ENCODE measurements at places on chromosomes 4 and X. TPM values are rescaled to one million over a fixed set of nuclear protein-coding genes. Genes with fewer than 3 reads are reported as not detected.

The RTL3 gene
- total RNA-seq, result not detected

The GAGE12E gene
- not detected for total RNA-seq

The FGG gene
- total RNA-seq, result not detected

The TXK gene
- 135 TPM for total RNA-seq

The UBQLN2 gene
- 47.3 TPM for total RNA-seq

The NAP1L3 gene
- total RNA-seq, result 9.3 TPM

The RAB40A gene
- total RNA-seq, result not detected

The ASB12 gene
- 0.29 TPM for total RNA-seq

The GAB3 gene
- total RNA-seq, result 9.9 TPM

The TMEM150C gene
- total RNA-seq, result not detected

The TIGD4 gene
- 0.36 TPM for total RNA-seq

The PGAM4 gene
- total RNA-seq, result not detected

GRCh38 chr4:140296335-140297220, 76.9 kb upstream of the SCOC start:
- H3K4me3 ChIP-seq, result no peak overlapping the region
- no peak for DNase-seq
- no peaks in the 10 kb centered on the region for H3K36me3 ChIP-seq
- peaks cover 1% of the 10 kb centered on the region for H3K27me3 ChIP-seq

- no peak overlapping the region for H3K27ac ChIP-seq
- no peak overlapping the region for H3K4me3 ChIP-seq
- no peaks in the 10 kb centered on the region for H3K4me1 ChIP-seq
- no peak for DNase-seq
Observed at GRCh38 chrX:30786374-30786773, 102.7 kb downstream of the TAB3 start.

- H3K4me3 ChIP-seq, result no peak overlapping the region
- H3K4me1 ChIP-seq, result peaks cover 28% of the 10 kb centered on the region
- no peak overlapping the region for H3K27ac ChIP-seq
- no peaks in the 10 kb centered on the region for H3K27me3 ChIP-seq
Observed at GRCh38 chr4:8163026-8163425, 4.4 kb upstream of the ABLIM2 start.

- DNase-seq, result no peak
- no peaks in the 10 kb centered on the region for H3K27me3 ChIP-seq
- H3K4me1 ChIP-seq, result peaks cover 20% of the 10 kb centered on the region
- H3K4me3 ChIP-seq, result peak overlapping the region; percentile 90
Observed at GRCh38 chrX:119757646-119757978, 776 bp upstream of the SOWAHD start.

- peaks cover 3% of the 10 kb centered on the region for H3K36me3 ChIP-seq
- H3K4me1 ChIP-seq, result peaks cover 18% of the 10 kb centered on the region
- H3K27me3 ChIP-seq, result no peaks in the 10 kb centered on the region
- H3K4me3 ChIP-seq, result peak overlapping the region; percentile 98
Observed at GRCh38 chrX:48802089-48802904, 430 bp downstream of the HDAC6 start.

GRCh38 chrX:112849016-112849415, 8.4 kb upstream of the AMOT start:
- H3K4me3 ChIP-seq, result no peak overlapping the region
- no peaks in the 10 kb centered on the region for H3K36me3 ChIP-seq
- H3K27ac ChIP-seq, result no peak overlapping the region
- no peaks in the 10 kb centered on the region for H3K27me3 ChIP-seq

DNA sequence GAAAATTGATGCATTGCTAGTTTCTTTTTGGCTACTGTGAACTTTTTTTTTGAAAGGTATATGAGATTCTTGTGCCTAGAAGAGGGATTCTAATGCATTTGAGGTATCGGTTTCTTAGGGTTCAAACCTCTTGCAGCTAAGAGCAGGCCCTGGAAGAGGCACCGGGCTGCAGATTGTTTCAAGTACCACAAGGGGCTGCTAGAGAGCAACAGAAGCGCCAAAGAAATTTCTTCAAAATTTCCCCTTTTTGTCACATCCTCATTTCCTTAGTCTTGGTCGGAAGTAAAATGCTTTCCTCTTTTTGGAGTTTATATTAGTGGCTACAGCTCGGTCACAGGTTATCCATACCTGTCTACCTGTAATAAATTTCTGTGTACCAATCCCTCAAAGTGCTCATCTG, 89.8 kb downstream of the PDGFRA start:
- no peak overlapping the region for H3K4me3 ChIP-seq
- H3K4me1 ChIP-seq, result peaks cover 2% of the 10 kb centered on the region
- no peak for DNase-seq
- H3K36me3 ChIP-seq, result no peaks in the 10 kb centered on the region

GRCh38 chrX:110248578-110248977, 69.3 kb downstream of the AMMECR1 start:
- H3K27ac ChIP-seq, result no peak overlapping the region
- no peak overlapping the region for H3K4me3 ChIP-seq
- no peaks in the 10 kb centered on the region for H3K27me3 ChIP-seq
- H3K36me3 ChIP-seq, result no peaks in the 10 kb centered on the region
- peaks cover 38% of the 10 kb centered on the region for H3K4me1 ChIP-seq

DNA sequence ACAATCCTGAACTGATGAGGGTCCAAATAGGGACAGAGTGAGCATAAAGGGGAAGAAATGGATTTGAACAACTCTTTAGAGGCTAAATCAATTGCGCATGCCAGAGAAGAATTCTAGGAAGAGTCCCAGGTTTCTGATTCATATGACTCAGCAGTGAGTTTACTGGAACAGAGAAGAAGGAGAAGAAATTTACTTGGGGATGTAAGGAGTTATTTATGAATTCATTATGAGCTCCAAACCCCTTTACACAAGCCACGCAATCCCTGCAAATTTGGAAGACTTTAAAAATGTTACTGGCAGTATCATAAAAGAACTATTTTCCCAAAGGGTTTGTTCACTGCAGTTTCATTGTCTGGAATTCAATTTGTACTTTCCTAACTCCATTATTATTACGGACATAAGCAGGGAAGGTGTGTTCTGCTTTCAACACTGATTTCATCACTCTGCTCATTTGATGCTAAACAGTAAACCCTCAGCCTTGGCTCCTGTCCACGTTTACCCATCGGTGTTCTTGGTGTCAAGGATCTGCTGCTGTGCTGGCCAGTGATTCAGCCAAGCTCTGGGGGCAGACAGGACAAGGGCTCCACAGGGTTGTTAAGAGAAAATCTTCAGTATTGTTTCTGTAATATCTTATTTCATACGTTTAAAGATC, 273.7 kb downstream of the HNRNPD start:
- H3K4me1 ChIP-seq, result no peaks in the 10 kb centered on the region
- H3K36me3 ChIP-seq, result no peaks in the 10 kb centered on the region
- no peak for DNase-seq
- peaks cover 15% of the 10 kb centered on the region for H3K27me3 ChIP-seq
- H3K4me3 ChIP-seq, result no peak overlapping the region

DNA sequence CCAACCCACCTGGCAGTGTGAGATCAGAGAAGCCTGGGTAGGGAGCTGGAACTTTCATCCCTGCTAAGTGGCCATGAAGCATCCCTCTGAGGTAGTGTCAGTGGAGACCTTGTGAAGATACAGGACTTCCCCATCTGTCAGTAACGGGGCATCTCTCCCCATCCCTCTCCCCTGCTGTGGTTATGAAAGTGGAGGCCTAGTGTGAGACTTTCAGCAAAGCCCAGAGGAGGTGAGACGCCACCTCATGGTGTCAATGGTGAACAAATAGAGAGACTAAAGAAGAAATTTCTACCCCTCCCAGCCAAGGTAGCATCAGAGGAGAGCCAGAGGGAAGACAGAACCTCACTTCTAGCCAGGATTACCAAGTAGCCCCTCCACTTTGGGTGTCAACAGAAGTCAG, 150.2 kb downstream of the VEGFC start:
- no peaks in the 10 kb centered on the region for H3K27me3 ChIP-seq
- DNase-seq, result no peak
- H3K27ac ChIP-seq, result no peak overlapping the region
- H3K36me3 ChIP-seq, result no peaks in the 10 kb centered on the region

- no peaks in the 10 kb centered on the region for H3K36me3 ChIP-seq
- peaks cover 2% of the 10 kb centered on the region for H3K27me3 ChIP-seq
- H3K4me3 ChIP-seq, result no peak overlapping the region
- H3K4me1 ChIP-seq, result no peaks in the 10 kb centered on the region
- DNase-seq, result no peak
Observed at GRCh38 chr4:172986114-172986513, 182.5 kb upstream of the GALNT7 start.

DNA sequence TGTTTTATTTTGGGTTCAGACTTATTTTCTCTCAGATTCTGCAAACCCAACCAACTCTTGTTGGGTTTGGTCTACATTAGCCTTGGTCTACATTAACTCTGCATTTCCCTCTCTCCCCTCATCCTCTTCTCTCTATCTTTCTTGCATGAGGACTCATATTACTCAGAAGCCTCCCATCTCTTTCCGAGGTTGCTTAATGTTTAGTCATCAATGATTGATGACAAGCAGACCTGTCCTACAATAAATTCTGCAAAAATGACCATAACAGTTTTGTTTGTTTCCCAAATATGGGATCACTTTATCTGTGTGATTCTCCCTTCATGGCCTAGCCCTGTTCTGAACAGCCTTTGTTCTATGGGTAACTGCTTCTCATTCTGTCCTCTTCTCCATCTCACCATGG, 75.2 kb downstream of the GABRB1 start:
- no peak overlapping the region for H3K4me3 ChIP-seq
- H3K36me3 ChIP-seq, result no peaks in the 10 kb centered on the region
- no peaks in the 10 kb centered on the region for H3K4me1 ChIP-seq
- peaks cover 17% of the 10 kb centered on the region for H3K27me3 ChIP-seq
- DNase-seq, result no peak

GRCh38 chrX:150456466-150456865, 93.3 kb downstream of the MAMLD1 start:
- DNase-seq, result no peak
- no peak overlapping the region for H3K4me3 ChIP-seq
- H3K27me3 ChIP-seq, result no peaks in the 10 kb centered on the region
- no peaks in the 10 kb centered on the region for H3K36me3 ChIP-seq
- peaks cover 11% of the 10 kb centered on the region for H3K4me1 ChIP-seq
- H3K27ac ChIP-seq, result no peak overlapping the region

DNA sequence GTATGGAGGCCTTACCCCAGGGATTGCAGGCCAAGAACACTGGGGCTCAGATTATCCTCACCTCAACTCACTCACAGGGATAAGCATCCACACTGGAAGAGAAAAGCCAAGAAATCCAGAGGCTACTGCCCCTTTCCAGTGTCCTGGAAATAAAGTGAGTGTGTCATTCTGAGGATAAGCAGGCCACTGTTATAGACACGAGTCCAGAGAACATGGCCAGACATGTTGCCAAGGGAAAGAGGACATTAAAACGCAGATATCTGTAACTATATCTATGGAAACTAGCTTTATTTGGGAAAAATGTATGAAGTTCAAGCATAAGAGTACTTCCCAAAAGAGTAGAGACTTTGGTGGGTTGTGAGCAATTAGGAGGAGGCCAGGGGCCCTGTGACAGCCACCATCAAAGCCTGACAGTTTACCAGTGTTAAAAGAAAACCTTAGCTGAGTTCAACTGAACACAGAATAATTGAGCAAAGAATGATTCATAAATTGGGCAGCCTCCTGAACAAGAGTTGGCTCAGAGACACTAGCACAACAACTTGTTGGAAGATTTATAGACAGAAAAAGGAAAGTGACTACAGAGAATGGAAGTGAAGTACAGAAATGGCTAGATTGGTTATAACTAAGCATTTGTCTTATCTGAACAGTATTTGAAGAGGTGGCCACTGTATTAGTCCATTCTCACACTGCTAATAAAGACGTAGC, 1222.2 kb downstream of the STIM2 start:
- no peak overlapping the region for H3K4me3 ChIP-seq
- DNase-seq, result no peak
- H3K36me3 ChIP-seq, result peaks cover 7% of the 10 kb centered on the region
- H3K27ac ChIP-seq, result no peak overlapping the region

DNA sequence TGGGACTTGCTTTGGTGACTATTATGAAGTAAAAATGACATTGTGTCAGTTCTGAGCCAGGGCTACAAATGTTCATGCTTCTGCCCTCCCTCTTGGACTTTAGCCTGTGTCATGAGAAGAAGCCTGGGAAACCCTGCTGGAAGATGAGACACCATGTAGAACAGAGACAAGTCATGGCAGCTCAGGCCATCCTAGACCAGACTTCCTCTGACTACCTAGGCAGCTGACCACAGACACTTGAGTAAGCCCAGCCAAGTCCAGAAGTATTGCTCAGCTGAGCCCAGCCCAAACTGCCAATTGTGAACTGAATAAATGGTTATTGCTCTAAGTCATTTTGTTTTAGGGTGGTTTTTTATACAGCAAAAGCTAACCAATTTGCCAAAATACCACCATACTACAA, 467.6 kb upstream of the CNKSR2 start:
- H3K4me1 ChIP-seq, result no peaks in the 10 kb centered on the region
- H3K27ac ChIP-seq, result no peak overlapping the region
- DNase-seq, result no peak
- peaks cover 4% of the 10 kb centered on the region for H3K27me3 ChIP-seq
- peaks cover 11% of the 10 kb centered on the region for H3K36me3 ChIP-seq

- H3K27ac ChIP-seq, result no peak overlapping the region
- peaks cover 50% of the 10 kb centered on the region for H3K4me1 ChIP-seq
- no peaks in the 10 kb centered on the region for H3K27me3 ChIP-seq
- no peak overlapping the region for H3K4me3 ChIP-seq
- DNase-seq, result no peak
- H3K36me3 ChIP-seq, result peaks cover 6% of the 10 kb centered on the region
Observed at GRCh38 chr4:87077914-87078585, 142.4 kb downstream of the KLHL8 start.

DNA sequence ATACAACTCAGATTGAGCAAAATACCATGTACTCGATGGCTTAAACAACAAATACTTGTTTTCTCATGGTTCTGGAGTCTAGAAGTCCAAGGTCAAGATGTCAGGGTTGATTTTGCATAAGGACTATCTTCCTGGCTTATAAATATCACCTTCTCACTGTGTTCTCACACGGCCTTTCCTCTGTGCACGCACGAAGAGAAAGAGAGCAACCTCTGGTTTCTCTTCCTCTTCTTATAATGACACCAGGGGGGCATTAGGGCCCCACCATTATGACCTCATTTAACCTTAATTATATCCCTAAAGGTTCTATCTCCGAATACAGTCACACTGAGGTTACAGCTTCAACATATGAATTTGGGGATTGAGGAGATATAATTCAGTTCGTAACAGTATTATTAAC, 504.0 kb downstream of the MAGEE1 start:
- DNase-seq, result no peak
- H3K4me3 ChIP-seq, result no peak overlapping the region
- no peak overlapping the region for H3K27ac ChIP-seq
- no peaks in the 10 kb centered on the region for H3K36me3 ChIP-seq

DNA sequence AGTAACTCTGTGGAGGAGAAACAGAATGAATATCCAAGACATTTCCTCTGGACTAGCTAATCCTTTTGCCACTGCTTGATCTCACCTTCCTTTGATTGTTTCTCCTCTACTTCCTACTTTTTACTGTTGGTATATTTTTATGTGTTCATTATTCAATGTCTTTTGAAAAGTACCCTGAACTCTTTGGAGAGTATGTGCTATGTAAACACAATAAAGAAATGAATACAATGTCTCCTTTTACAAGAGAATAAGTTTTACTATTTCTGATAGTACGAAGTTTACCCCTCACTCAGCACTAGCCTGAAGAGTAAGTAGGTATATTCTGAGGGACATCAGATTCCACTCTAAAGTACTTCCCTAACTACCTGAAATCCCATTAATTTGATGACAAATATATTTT, 19.9 kb downstream of the CLDN2 start:
- H3K27me3 ChIP-seq, result no peaks in the 10 kb centered on the region
- H3K4me1 ChIP-seq, result no peaks in the 10 kb centered on the region
- DNase-seq, result no peak
- H3K27ac ChIP-seq, result no peak overlapping the region
- H3K4me3 ChIP-seq, result no peak overlapping the region

GRCh38 chrX:154439841-154440240, 2.9 kb downstream of the GDI1 start:
- no peaks in the 10 kb centered on the region for H3K36me3 ChIP-seq
- peaks cover 26% of the 10 kb centered on the region for H3K4me1 ChIP-seq
- no peaks in the 10 kb centered on the region for H3K27me3 ChIP-seq
- H3K4me3 ChIP-seq, result no peak overlapping the region
